Mucosa of gallbladder (tissue), 1 donor: ENCODE measurements at places on chromosomes 7 and 10.
A peak's percentile ranks its signal among the peaks of the same experiment; 100 is the strongest.

GRCh38 chr7:73606801-73607691, 17.3 kb downstream of the MLXIPL start:
- DNase-seq = no peak

- DNase-seq = no peak
These were observed 86.8 kb upstream of the KMT2C start for GRCh38 chr7:152522571-152523067.

- no peak for DNase-seq
These were observed 277.4 kb downstream of the CCSER2 start for GRCh38 chr10:84605802-84606201.

- DNase-seq = no peak
These were observed 95.5 kb downstream of the RPS24 start for GRCh38 chr10:78129211-78129610.

- DNase-seq = peak; percentile 37
These were observed 116.5 kb upstream of the EEPD1 start for GRCh38 chr7:36036590-36036989.
